ENCODE measurements at places on chromosomes 13 and 19. TPM values are rescaled to one million over a fixed set of nuclear protein-coding genes. Genes with fewer than 3 reads are reported as not detected.

CYP2F1 gene
- not detected for total RNA-seq

ANGPTL4 gene
- total RNA-seq, result 4.7 TPM

SIGLECL1 gene
- not detected for total RNA-seq

ZNF211 gene
- 15.2 TPM for total RNA-seq

ZNF433 gene
- total RNA-seq, result 8.9 TPM

MATK gene
- total RNA-seq, result 1.7 TPM

TLE6 gene
- total RNA-seq, result 3.8 TPM

METTL21C gene
- total RNA-seq, result not detected

CBARP gene
- total RNA-seq, result 10.8 TPM

SLC15A1 gene
- total RNA-seq, result 10.9 TPM

TUBB4A gene
- total RNA-seq, result 6.8 TPM

CALR3 gene
- not detected for total RNA-seq

ZNF534 gene
- not detected for total RNA-seq

GRIK5 gene
- total RNA-seq, result 5.8 TPM

LMTK3 gene
- 21.6 TPM for total RNA-seq

ZNF729 gene
- not detected for total RNA-seq

LILRA5 gene
- not detected for total RNA-seq

ZNF563 gene
- 2.6 TPM for total RNA-seq

CEACAM3 gene
- total RNA-seq, result not detected

KIRREL2 gene
- total RNA-seq, result 3.3 TPM

ATP5F1D gene
- total RNA-seq, result 197 TPM

KRTDAP gene
- 2.0 TPM for total RNA-seq

YJEFN3 gene
- total RNA-seq, result 23.2 TPM

LHB gene
- total RNA-seq, result not detected

POU2F2 gene
- total RNA-seq, result 1.7 TPM

ERICH4 gene
- 0.56 TPM for total RNA-seq

BIVM gene
- total RNA-seq, result 30.0 TPM

TEKTIP1 gene
- total RNA-seq, result 3.4 TPM

LGALS7B gene
- not detected for total RNA-seq

ZNF470 gene
- 5.1 TPM for total RNA-seq

AMER2 gene
- 0.14 TPM for total RNA-seq

REEP6 gene
- total RNA-seq, result 34.5 TPM

LIG4 gene
- total RNA-seq, result 8.7 TPM

SERTAD1 gene
- 9.2 TPM for total RNA-seq

CEACAM8 gene
- total RNA-seq, result not detected

C19orf85 gene
- total RNA-seq, result not detected

All from type B pancreatic cell (in vitro differentiated cells).